ENCODE measurements at places on chromosomes 6 and 20.

GRCh38 chr6:42556462-42556861 lies 7.4 kb upstream of the UBR2 start:
- DNase-seq, result no peak

DNA sequence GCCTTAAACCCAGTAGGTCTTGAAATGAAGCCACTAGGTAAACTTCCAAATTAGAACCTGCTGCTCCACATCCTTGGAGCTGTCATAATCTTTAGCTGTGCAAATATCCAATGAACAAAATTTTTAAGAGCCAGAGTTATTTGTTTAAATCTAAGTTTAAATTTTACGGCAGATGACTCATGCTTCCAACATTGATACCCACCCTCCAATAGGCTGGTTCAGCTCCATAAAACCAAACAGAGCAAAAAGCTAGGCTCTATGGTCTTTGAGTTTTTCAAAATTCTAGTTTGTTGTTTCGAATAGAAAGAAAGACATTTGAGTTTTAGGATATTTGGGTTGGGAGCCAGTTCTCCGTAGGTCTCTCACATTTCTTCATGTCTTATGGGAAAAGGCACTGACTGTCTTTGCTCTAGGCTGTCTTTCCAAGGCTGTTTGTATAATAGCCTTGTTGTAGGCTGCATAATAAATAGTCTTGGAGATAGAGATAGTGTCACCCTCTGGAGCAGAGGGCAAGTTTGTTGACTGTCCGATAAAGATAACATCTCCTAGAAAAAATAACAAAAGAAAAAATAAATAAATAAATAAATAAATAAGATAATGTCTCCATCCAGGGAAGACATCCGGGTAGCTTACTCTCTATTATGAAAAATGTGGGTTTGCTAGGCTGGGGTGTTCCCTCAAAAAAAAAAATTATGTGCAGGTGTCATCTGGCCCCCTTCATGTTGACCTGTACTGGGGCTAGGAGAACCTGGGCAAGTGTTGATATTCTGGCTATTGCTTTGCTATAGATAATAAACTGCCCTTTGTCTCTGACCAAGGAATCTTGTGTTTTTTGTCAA lies 36.5 kb downstream of the SLC2A12 start:
- DNase-seq, result no peak

GRCh38 chr20:12570371-12570770 lies 438.4 kb upstream of the SPTLC3 start:
- peak; percentile 58 for DNase-seq

- no peak for DNase-seq
Observed at GRCh38 chr6:123000244-123000770, 4.3 kb downstream of the CLVS2 start.

- DNase-seq, result no peak
Observed at GRCh38 chr6:113351173-113351834, 505.8 kb upstream of the MARCKS start.

- no peak for DNase-seq
Observed at GRCh38 chr6:165877773-165878172, 214.7 kb upstream of the PDE10A start.

DNA sequence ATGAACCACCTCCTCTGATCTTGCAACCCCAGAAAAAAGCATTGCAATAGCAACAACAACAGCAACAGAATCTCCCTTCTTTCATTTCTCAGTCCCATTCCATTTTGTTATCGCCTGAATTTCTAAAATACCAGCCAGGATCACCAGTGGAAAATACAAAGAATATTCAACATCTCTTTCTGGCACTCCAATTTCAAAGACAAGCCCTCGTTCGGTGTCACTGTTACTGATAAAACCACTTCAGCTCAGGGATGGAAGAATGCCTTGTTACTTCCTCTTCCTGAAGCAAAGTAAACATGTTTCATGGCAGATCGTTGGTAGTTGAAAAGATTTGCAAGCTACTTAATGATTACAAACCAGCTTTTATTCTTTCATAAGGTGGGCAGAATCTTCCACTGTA lies 94.0 kb upstream of the SPTLC3 start:
- DNase-seq, result no peak

DNA sequence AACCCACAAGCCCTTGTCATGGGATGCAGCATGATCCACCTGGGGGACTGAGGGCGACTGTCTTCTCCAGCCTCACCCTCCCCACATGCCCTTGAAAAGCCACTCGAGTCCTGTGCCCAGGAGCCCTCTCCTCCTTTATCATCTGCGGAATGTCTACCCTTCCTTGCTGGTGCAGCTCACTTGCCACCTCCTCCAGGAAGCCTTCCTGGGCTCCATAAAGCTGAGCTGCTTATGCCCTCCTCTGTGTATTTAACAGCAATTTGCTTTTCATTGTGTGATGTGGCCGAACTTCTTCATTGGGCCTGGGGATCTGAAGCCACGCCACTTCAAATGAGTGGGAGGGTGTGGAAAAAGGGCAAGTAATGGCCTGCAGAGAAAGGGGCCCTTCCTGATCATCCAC lies 17.8 kb upstream of the RBPJL start:
- DNase-seq, result no peak

DNA sequence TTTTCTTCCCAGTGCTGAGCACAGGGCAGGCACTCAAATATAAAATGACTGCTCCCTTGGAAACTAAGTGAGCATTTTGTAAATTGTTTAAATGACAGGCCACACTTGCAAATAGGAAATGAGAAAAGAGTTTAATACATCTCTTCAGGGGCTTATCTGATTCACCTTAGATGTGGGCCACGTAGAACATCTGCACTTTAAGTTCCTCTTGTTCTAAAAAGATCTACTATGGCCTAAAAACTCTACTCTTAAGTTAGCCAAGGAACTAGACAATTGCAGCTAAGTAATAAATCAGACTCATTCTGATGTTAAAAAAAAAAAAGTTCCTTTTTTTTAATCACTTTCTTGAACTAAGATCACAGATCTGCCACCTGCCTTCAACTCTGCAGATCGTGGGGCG lies 126.3 kb downstream of the KIF16B start:
- DNase-seq, result no peak

GRCh38 chr20:25243416-25243979 lies 4.4 kb upstream of the PYGB start:
- DNase-seq, result no peak

DNA sequence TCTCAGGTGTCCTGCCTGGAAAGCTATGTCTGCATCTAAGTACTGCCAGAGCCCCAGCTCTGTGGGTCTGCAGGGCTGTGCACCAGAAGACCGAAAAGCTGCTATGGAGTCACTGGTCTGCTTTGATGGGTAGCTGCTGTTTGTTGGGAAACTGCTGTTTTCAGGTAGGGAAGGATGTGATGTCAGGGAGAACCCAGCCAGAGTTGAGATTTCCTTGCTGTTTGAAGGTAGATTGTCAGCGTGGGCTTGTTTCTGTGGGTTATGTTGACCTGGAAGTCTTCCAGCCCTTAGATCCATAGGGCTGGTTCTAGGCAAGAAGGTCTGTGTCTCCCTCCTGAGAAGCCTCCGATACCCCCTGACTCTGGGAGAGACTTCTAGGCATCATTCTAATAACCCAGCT lies 12.2 kb upstream of the SHLD1 start:
- DNase-seq, result no peak

- DNase-seq, result no peak
Observed at GRCh38 chr6:134317471-134318131, at the start of gene SGK1. Gene SGK1 (minus strand): TSS chr6:134318112. CDS start chr6:134317460, 652 bp downstream.

DNA sequence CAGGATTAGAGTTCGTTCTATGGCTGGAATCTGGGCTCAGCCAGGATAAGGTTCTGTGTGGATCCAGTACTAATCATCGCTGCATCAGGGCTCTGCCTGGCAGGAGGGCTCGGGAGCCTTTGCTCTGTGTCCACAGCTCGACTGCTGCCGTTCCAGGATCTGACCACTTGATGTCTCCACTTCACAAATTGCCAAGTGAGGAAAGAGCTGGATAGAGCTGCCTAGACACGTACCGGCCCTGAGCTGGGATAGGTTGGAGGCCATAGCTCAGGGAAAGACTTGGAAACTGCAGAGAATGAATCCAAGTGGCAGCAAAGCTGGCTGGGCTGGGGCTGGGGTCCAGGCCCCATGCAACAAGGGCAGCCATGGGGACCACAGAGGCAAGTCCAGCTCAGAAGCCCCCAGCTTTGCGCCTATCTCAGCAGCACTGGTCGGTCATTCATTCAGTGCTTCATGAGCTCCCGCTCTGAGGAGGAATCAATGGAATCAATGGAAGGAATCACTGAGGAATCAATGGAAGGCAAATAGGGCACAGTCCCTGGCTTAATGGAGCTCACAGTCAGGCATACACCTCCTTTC lies 38.0 kb upstream of the TOP1 start:
- DNase-seq, result peak; percentile 29

- DNase-seq, result no peak
Observed at GRCh38 chr20:24701668-24702067, 232.2 kb downstream of the SYNDIG1 start.

DNA sequence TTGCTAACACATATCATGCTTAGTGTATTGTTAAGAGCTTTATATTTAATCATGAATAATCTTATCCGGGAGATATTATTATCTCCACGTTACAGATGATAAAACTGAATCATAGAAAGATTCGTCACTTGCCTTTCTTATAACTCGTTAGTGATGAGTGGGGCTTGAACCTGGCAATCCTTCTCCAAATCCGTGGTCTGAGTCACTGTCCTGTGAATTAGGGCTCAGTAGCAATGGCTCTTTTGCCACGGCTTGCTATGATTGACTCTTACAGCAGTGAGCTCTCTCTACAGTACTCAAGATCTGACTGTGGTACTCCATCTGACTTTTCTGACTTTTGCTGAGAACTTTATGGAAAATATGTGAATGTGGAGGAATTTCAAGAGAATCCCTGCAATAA lies 246.9 kb downstream of the PACRG start:
- DNase-seq, result no peak

DNA sequence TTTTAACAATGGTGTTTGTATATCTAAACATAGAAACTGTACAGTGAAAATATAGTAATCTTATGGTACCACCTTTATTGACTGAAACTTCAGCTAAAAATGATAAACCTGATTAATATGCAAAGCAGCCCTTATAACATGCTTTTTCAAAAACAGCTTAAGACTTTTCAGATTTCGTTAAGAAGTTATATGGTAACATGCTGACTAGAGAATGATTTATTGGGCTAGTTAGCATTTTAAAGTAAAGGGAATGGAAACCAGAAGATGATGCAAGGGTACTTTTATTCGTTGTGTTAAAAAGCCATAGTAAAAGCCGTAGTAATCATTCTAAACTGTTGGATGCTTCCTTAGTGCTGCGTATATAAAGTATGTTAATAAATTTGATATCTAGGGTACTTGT lies 50.5 kb downstream of the CBFA2T2 start:
- DNase-seq, result no peak

DNA sequence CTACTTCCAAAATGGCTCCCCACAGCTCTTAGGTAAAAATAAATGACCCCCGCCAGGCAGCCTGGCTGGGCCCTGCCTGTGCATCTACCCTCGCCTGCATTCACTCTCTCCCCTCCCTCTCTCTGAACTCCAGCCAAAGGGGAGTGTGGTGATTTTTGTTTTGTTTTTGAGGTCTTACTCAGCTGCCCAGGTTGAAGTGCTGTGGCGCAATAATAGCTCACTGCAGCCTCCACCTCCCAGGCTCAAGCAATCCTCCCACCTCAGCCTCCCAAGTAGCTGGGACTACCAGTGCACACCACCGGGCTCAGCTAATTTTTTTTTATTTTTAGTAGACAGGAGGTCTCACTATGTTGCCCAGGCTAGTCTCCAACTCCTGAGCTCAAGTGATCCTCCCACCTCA lies 15.8 kb downstream of the NFATC2 start:
- no peak for DNase-seq

DNA sequence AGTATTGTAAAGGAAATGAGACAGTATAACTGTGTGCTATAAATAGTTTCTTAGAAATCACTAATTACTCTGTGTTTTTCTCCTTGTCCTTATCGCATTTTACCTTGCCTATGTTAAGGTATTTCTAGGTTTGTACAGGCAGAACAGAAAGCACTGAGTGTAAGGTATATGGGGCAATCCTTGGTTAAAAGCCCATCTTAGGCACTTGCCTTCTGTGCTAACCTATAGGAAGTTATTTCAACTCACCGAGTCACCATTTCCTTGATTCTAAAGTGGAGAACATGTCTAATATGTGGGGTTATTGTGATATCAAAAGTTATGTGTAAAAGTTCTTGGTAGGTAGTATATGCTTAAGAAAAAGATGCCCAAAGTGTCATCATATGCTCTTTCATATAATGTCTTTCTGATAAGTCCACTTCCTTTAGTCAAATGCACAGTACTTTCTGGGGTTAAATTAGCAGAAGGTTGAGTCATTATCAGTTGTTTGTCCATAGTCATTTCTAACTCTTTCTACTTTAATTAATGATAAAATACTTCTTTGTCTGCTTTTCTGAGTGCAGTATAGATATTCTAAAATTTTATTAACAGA lies 276.4 kb downstream of the UTRN start:
- no peak for DNase-seq

DNA sequence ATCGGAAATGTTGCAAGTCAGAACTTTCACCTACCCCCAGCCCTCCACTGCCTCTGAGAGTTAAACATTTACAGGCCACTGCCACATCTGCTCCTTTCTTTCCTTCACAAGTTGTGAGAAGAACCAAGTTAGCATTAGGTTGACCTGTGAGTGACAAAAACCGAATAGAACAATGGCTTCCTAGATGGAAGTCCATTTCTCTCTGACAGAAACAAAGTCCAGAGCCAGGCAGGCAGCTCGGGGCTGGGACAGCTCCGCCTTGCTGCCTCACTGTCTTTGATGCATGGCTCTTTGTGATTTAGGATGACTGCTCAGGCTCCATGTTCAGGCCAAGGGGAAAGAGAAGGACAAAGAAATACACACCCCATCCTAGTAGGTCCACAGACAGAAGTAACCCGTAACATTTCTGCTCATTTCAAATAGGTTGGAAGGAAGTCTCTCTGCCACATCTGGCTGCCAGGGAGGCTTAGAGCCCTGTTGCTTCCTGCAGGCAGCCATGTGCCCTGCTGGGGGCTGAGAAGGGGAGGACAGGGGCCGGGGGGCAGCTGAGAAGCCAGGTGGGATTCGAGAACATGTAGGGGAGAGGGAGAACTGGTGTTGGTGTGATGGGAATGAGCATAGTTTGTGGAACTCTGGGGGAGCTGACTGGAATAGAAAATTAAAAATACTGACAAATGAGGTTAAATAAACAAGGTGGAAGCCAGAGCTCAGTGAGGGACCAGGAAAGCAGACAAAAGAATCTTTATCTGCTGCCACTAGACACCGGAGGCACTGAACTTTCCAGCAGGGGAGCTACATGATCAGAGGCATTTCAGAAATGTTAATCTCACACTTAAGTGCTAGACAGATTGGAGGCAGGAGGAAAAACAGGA lies 19.5 kb upstream of the IER3 start:
- no peak for DNase-seq

DNA sequence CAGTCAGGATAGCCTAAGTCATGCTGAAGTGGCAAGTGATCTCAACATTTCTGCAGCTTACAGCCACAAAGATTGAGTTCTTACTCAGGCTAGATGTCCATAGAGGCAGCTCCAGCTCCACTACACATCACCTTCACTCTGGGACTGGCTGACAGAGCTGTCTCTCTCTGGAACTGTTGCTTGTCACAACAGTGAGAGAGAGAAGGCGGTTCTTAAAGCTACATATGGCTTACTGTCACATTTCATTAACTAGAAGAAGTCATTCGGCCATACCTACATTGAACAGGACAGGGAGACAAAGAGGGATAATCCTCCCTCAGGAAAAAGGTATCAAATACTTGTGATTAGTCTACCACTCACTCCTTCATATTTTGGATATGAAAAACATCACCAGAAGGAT lies 914.9 kb upstream of the FLRT3 start:
- DNase-seq, result no peak

Measured in NCI-H1694 (cell line).